ENCODE measurements at places on chromosomes 12 and 14. TPM values are rescaled to one million over a fixed set of nuclear protein-coding genes. Genes with fewer than 3 reads are reported as not detected.

DNA sequence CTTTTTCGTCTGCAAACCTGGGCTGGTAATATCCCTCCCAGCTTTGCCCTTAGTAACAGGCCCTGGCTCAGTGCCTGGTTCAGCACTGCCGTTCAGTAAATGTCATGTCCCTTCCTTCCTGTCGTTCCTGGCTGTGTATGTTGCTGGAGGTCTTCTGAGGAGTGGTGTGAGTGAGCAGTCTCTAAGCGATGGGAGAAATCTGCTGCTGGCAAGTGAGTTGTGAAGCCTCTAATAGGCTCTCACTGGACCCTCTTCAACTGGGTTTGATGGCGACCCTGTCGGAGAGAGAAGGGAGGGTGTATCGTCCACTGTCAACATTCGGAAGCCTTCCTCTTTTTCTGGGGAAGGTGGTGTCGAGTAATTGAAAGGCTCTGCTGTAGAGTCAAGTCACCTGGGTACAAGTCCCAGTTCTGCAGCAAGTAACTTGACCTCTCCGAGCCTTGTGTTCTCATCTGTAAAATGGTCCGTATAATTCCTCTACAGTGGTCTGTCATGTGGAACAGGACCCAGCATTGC, 62.8 kb downstream of the HRK start:
- DNase-seq: no peak

DNA sequence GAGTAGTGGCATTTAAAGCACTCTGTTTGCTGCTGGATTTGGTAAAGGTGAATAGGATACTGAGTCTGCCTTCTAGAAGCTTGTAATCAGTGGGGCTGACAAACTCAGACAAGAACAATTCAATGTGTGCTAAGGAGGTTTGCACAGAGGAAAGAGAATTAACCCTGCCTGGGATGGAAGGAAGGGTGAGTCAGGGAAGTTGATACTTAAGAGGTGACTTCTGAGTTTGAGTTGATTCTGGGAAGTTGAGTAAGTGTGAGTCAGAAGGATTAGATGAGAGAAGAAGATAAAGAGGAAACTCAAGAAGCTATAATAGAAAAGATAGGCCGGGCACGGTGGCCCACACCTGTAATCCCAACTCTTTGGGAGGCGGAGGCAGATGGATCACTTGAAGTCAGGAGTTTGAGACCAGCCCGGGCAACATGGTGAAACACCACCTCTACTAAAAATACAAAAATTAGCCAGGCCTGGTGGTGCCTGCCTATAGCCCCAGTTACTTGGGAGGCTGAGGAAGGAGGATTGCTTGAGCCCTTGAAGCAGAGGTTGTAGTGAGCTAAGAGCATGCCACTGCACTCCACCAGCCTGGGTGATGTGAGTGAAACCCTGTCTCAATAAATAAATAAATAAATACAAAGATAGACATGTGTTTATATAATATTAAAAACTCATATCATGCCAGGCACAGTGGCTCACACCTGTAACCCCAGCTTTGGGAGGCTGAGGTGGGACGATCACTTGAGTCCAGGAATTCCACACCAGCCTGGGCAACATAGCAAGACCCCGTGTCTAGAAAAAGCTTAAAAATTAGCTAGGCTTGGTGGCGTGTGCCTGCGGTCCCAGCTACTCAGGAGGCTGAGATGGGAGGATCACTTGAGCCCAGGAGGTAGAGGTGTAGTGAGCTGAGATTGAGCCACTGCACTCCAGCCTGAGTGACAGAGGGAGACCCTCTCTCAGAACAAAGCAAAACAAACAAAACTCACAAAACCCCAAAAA, 126.8 kb upstream of the CPM start:
- DNase-seq: no peak

DNA sequence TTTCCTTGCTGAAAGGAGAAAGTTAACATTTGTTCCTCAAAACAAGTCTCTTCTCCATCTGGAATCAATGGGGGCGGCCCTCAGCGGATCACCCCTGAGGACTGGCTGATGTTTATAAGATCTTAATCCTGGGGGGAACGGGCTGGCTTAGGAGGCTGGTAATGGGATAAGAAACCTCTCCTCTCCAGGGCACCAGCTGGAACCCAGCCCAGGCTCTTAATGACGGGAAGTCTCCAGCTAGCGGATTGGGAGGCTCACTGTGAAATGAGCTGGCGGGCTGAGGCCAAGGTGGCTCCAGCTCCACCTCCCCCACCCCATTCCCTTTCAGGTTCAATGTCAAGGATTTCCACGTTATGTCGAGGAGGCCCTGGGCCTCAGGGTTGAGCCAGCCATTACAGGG, 1133.0 kb downstream of the VRK1 start:
- DNase-seq: no peak

DNA sequence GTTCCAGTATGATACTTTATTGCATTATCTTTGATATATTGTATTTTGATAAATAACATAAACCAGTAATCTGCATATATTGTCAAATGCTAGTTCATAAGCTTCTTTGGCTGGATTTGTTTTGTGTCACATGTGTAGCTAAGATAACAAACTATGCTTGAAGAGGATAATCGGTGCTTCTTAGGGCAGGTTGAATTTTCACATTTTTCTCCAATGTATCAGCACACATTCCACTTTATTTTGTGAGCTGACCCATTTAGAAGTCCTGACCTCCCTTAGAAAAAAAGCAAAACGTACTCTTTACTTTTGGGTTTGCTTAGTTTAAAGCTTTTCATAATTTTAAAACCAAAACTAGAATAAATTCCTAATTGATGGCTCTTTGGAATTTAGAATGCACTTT, 277.7 kb upstream of the DDHD1 start:
- DNase-seq: no peak

DNA sequence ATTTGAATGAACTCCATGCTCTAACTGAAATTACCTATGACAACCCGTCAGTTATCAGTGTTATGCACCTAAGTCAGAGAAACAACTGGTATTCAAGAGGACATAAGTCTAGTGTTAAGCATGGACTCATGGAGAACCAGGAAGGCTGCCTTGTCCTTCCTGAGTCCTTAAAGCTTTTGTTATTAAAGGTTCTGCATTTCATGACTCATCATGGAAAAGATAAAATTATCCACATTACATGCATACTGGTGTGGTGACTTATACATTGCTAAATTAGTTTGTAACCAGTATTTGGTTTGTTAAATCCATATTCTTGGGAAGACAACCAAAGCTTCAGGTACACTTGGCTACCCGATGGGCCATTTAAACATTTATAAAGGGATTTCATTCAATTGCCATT, 6.5 kb upstream of the OR4E1 start:
- DNase-seq: no peak

DNA sequence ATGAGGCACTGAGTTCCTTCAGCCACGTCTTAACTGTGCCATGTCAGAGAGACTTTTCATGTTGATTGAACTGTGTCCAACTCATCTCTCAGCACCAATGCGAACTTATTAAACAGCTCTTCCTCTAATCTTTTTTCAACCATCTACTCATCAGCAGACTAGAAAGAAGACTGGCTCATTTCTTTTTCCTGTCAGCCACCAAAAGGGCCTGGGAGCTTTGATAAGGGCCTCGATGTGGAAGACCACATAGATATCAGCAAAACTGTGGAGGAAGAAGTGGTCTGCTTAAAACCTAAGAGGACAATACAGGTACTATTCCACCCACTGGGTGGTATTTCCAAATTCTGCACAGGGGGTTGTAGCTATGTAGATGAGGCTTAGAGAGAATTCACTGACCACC, 3.6 kb upstream of the PLXNC1 start:
- no peak for DNase-seq

GRCh38 chr14:41303506-41303905, 303.2 kb upstream of the LRFN5 start:
- DNase-seq: no peak

The SALL2 gene
- polyA plus RNA-seq: 66.5 TPM

The TSHR gene
- polyA plus RNA-seq: 0.32 TPM

The ACRBP gene
- 4.6 TPM for polyA plus RNA-seq

The DLK1 gene
- 6.1 TPM for polyA plus RNA-seq

The CLEC1B gene
- 2.9 TPM for polyA plus RNA-seq
